Stimulated activated effector memory CD8-positive, alpha-beta T cell treated with anti-CD3 and anti-CD28 coated beads, Interleukin-12 subunit alpha, Interleukin-12 subunit beta, amount 100 ng/mL, for 72 hours (primary cell): ENCODE measurements at places on chromosomes 6 and 20.

DNA sequence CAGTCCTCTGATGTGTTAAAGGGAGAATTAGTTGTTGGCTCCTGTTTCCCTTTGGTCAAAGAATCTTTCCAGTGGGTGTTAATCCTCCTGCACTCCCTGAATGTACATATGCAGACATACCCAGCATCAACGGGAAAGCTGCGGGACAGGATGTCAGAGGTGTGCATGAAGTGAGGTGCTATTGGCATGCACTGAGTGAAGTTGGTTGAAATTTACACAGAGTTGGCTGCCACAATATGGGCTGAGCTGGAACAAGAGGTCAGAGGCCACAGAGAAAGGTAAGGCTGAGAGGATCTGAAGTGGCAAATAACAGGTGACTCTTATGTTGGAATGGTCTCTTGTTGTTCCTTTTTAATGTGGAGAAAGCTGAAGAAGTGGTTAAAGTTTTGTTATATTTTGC is 82.7 kb upstream of the AKIRIN2 start:
- DNase-seq, result no peak

- no peak for DNase-seq
These were observed 104.6 kb downstream of the DTD1 start for GRCh38 chr20:18692447-18692846.

DNA sequence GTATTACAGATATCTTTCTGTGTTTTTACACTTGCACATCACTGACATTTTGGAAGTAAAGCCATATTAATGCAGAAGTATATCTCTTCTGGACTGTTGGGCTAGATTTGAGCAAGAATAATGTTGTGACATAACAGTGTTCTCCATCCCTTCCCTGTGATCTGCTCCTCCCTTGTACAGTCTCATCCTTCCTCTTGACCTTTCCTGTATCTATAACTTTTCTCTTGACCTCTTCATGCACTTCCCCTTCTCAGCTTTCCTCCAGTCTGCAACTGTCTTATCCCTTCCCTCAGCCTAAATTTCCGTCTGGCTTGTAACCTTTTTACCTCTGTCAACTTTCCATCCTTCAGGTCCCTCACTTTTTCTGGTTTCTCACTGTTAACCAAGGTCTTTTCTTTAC is 29.8 kb downstream of the NCOA3 start:
- DNase-seq, result no peak

GRCh38 chr6:16200321-16200883 is 38.0 kb upstream of the GMPR start:
- DNase-seq, result no peak

- no peak for DNase-seq
These were observed 31.6 kb upstream of the APMAP start for GRCh38 chr20:25024171-25024570.
